ENCODE measurements at places on chromosomes 4 and X.
A peak's percentile ranks its signal among the peaks of the same experiment; 100 is the strongest.

DNA sequence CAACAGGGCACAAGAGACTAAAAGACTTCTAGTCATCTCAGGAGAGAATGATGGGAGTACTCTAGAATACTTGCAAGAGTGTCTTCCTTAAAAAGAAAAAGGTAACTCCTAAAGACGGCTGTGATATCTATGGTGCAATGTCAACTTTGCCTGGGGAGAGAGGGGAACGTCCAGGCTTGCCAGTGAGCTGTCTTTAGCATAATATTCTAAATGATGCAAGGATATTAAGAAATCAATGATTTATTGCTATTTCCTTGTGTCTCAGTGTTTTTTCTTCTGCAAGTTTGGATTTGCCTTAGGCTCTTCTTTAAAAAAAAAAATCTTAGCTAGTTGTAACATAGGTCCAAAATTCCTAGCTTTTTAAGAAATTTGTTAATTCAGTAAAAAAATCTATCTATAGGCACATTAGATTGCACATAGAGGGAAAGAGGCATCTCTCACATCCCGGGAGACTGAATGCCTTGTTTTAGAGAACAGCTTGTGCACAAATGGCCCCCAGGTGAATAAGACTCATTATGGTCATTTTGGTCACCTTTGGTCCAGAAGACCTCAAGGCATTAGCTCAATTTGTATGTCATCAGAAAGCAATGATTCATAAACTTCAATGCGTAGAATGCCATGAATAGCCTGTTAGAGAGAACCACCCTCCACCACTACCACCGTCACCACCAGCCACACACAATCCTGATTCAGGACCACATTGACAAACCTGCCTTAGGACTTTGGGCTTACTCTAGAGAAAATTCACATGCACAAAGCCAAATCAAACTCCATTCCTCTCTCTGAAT lies 104.1 kb downstream of the PALLD start:
- no peak for DNase-seq

GRCh38 chrX:154349359-154349935 lies 25.0 kb downstream of the FLNA start:
- no peak for DNase-seq

DNA sequence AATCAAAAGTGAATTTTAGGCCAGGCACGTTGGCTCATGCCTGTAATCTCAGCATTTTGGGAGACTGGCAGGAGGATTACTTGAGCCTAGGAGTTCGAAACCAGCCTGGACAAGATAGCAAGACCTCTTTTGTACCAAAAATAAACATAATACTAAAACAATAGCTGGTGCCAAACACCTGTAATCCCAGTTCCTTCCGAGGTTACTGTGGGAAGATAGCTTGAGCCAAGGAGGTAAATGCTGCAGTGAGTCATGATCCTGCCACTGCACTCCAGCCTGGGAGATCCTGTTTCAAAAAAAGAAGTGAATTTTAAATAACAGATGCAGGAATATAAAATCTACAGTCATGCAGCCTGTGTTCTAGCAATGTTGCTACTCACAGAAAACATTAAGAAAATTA lies 488.3 kb downstream of the PPARGC1A start:
- no peak for DNase-seq

- no peak for DNase-seq
These were observed 95.9 kb downstream of the PDGFC start for GRCh38 chr4:156875704-156876103.

DNA sequence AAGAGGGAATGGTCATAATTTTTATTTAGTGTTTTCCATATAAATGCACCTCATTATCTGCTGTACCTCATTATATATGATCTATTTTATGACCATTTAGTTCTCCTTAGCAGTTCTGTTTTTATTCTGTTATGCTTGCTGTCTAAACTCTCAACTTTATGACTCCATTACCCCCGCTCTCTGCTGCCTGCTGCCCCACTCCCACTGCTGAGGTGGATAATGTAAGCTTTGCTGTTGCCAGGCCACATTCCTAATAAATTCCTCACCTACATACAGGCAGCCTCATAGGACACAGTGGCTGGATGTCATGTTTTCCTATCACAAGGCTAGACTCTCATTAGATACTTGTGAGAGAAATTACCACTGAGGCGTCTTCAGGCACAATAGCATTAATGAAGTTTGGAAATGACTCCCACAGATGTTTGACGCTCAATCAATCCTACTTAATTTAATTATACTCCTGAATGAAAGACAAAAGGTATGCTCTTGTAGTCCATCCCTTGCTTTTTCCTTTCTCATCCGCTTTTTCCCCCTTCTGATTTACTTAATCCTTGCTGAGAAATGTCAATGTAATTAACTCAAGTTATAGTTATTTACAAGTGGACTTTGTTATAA lies 497.5 kb upstream of the IGFBP7 start:
- no peak for DNase-seq

- no peak for DNase-seq
These were observed 25.9 kb downstream of the PKD2 start for GRCh38 chr4:88033309-88033708.

- no peak for DNase-seq
These were observed 173.6 kb downstream of the HHIP start for GRCh38 chr4:144819591-144819990.

GRCh38 chrX:148572337-148572736 lies 71.9 kb downstream of the AFF2 start:
- DNase-seq, result no peak

GRCh38 chr4:169189372-169189771 lies 81.4 kb downstream of the SH3RF1 start:
- no peak for DNase-seq

- DNase-seq, result no peak
These were observed 514.7 kb upstream of the SPANXN1 start for GRCh38 chrX:144732588-144732987.

DNA sequence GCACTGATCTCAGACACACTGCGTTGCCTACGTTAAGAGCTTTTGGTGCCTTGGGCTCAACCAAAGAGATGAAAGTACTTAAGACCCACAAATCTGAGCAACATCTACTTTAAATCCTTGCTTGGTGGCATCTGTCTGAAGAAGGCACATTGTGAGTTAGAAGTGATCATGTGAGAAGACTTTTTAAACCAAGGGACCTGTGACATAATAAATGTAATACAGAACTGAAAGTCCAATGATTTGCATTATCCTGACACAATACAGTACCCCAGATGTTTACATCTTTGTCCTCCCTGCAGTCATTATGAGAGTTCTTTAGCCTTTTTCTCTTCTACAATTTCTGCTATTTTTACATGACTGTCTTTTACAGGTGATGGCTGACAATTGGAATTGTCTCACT lies 96.7 kb upstream of the FTHL17 start:
- DNase-seq, result no peak

GRCh38 chr4:15681372-15682241 lies at the start of gene FAM200B:
Gene FAM200B, plus strand, starts transcription at chr4:15681827. Its CDS starts 5,151 bp downstream, at chr4:15686978.
- peak; percentile 93 for DNase-seq

- no peak for DNase-seq
These were observed 180.5 kb upstream of the RBPJ start for GRCh38 chr4:26140150-26140898.

GRCh38 chr4:65422109-65422508 lies 248.2 kb downstream of the EPHA5 start:
- DNase-seq, result no peak

DNA sequence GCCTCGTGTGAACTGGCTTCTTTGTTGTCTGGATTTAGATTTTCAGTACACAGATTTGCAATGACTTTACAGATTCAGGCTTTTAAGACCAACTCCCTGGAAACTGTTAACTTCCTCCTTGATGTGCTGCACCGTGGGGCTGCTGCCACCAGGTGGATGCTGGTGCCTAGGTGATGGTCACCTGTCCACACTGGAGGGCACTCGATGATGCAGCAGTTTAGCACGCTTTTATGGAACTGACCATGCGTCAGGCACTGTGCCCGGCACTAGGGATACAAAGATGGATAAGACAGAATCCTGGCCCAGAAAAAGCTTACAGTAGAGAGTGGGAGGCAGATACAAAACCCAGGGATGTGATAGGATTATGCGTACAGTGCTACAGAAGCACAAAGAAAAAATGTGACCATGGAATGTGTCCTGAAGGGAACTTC lies 180.7 kb downstream of the CEP135 start:
- no peak for DNase-seq

DNA sequence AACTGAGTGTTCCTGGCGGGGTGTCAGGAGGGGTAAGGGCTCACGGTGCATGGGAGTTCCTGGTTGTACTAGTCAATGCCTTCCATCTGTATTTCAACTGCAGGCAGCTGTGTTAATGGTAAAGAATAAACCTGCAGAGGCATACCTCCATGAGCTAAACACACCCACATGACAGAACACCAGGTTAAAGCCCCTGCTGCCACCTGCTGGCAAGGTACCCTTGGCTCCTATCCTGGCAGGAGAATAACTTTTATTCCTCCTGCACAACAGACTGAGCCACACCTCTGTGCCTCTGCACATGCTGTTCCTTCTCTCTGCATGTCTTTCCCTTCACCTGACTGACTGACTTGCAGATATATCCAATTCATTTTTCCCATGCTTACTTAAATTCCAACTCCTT lies 11.1 kb downstream of the ITIH6 start:
- DNase-seq, result no peak

GRCh38 chr4:111960241-111960667 lies 185.0 kb upstream of the FAM241A start:
- DNase-seq, result no peak

DNA sequence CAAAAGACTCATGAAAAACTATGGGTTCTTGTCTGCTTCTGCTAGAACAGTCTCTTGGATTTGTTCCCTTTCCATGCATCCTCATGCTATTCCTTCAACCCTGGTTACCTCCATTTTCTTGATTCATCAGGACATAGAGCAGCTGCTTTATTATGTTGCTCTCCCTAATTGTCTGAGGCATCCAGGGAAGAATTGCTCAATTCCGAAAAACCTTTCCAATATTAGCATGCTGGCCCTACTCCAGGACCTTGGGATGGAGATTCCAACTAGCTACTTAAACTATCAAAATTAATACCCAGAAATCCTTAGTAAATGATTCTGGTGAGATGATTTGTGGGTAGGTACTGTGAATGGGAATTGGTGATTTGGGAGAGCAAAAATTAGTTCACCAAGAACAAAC lies 56.6 kb upstream of the FAM47B start:
- DNase-seq, result no peak

DNA sequence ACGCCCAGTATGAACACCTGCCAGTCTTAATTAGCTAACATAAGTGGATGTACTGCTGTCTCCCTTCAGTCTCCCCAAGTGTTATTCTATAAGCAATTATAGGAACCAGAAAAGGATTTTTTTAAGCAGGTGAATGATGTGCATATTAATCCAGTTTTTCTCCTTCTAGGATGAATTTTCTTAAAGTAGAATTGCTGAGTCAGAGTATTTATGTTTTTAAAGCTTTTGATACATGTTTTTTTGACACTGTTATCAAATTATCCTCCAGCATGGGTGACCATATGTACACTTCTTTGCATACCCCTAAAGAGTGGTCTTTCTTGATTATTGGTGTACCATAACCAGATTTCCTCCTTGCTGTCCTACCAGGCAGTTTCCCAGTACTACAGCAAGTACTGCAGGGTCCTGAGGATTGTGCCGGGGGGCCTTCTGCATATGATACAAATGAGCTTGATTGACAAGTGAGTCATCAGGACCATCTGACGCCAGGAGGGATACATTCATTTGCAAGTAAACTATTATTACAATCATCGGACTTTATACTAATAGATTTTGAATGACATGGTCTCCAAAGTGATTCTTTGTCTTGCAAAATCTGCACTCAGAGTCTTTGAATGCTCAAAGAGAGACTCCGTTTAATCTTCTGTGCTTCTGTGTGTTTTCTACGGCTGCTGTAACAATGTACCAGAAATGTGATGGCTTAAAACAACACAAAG lies 10.7 kb upstream of the PCYT1B start:
- DNase-seq, result no peak

- no peak for DNase-seq
These were observed 276.5 kb upstream of the AGTR2 start for GRCh38 chrX:115894087-115894486.

DNA sequence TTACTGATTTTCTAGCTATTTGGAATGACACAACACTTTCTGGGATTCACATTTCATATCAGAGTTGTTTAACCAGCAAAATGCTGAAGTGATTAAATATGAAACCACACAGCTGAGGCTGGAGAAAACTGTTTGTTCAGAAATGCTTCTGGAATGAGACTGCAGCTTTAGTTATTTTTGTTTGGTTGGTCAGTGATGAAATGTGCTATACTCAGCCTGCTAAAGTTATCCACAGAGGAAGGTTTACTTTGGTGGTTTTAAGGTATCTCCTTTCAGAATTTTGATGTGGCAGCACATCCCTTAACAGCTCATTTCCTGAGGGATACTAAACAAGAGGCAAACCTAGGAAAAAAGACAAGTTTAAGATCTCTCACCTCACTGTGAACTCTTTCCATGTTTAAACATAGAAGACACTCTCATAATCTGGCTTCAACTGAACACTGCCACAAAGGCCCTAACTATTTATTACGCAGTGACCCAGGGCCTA lies 106.6 kb upstream of the PDE5A start:
- DNase-seq, result no peak

DNA sequence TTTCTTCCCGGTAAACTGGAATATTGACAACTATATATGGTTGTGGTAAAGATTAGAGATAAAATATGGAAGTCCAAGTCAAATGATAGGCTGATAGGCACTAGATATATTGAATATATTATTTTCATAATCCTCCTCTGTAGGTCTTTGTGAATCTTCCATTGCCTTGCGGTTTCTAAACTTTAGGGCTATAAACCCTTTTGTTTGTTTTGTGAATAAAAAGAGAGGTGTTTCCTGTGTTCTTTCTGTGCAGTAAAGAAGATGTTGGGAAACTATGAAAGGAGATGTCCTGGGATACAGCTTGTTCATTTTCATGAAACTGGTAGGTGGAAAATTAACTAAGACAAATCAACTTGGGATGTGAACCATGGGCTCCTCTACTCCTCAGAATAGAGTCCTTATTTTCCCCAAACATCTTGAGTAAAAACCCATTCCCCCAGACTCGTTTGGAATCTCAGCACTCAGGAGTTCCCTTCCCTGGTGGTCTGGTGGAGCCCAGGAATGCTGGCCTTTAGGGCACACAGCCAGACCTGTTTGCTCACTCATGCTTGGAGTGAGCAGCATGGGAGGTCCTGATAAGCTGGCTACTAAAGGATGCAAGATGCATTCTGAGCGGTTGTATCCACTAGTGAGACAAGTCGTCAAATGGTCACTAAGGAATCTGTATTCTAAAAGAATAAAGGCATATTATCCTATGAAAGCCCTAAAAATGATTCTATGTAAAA lies 22.2 kb downstream of the PRDM8 start:
- no peak for DNase-seq

- no peak for DNase-seq
These were observed 25.7 kb downstream of the SEL1L3 start for GRCh38 chr4:25837107-25837506.

DNA sequence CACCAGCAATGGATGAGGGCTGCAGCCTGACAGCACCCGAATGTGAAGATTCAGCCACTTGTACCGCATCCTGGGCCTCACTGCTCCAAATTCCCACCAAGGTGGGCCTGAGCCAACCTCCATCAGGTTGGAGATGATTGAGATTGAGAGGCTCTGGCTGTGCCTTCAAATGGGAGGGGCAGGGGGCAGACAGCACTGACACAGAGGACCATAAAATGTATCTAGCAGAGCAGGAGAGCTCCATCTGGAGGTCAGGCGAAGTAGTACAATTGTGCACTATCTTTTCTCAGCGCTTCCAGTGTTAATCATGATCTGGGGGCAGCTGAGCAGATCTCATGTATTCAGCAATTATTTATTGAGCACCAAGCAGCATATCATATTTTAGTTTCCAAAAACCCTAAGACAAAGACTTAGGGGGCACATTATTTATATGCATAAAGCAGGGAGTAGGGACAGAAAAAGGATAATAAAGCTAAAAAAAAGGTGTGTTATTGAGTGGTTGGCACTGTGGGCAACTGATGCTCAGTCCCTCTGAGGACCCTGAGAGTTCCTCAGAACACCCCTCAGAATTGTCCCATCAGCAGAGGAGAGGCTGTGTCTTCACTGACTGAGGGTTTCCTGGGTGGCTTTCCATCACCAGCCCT lies 31.6 kb upstream of the C1QTNF7 start:
- DNase-seq, result peak; percentile 17
